Psoas muscle (tissue), 8 donors: ENCODE measurements at places on chromosomes 12 and 14. TPM values are rescaled to one million over a fixed set of nuclear protein-coding genes. Genes with fewer than 3 reads are reported as not detected.

DNA sequence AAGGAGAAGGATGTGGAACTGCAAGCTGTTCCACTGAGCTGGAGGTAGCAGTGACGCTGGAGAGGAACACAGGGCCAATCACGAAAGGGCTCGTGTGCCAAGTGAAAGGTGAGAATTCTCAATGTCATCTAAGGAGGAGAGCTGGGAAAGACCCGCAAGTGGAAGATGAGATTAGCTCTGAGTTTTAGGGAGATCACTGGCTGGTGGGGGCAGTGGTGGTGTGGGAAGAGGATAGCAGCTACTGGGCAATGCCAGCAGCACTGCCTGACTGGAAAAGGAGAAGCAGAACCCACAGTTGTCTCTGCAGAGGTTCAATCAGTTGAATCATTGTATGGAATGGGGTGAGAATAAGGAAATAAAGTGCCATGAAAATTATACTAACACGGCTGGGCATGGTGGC lies 27.8 kb downstream of the SLC25A47 start:
- peaks cover 5% of the 10 kb centered on the region for H3K4me1 ChIP-seq
- peaks cover 9% of the 10 kb centered on the region for H3K36me3 ChIP-seq
- no peak for DNase-seq

GRCh38 chr12:65536876-65537681 lies 258.6 kb downstream of the MSRB3 start:
- no peak for DNase-seq
- H3K4me1 ChIP-seq: no peaks in the 10 kb centered on the region
- no peak overlapping the region for H3K27ac ChIP-seq
- H3K36me3 ChIP-seq: no peaks in the 10 kb centered on the region

- H3K4me1 ChIP-seq: peaks cover 22% of the 10 kb centered on the region
- H3K27me3 ChIP-seq: no peaks in the 10 kb centered on the region
- peak; percentile 72 for DNase-seq
- H3K36me3 ChIP-seq: no peaks in the 10 kb centered on the region
Observed at GRCh38 chr12:124655048-124655697, 87.8 kb upstream of the NCOR2 start.

GRCh38 chr12:74849801-74850200 lies 312.2 kb downstream of the ATXN7L3B start:
- H3K27me3 ChIP-seq: no peaks in the 10 kb centered on the region
- no peak overlapping the region for H3K27ac ChIP-seq
- H3K4me3 ChIP-seq: no peak overlapping the region
- no peaks in the 10 kb centered on the region for H3K36me3 ChIP-seq

GRCh38 chr14:101232340-101233020 lies 328.8 kb upstream of the DIO3 start:
- no peak overlapping the region for H3K27ac ChIP-seq
- H3K4me1 ChIP-seq: no peaks in the 10 kb centered on the region
- peak; percentile 38 for DNase-seq
- H3K36me3 ChIP-seq: no peaks in the 10 kb centered on the region

GRCh38 chr12:105348142-105348541 lies 17.7 kb downstream of the C12orf75 start:
- no peak for DNase-seq
- H3K36me3 ChIP-seq: no peaks in the 10 kb centered on the region
- peaks cover 15% of the 10 kb centered on the region for H3K4me1 ChIP-seq
- no peak overlapping the region for H3K27ac ChIP-seq
- no peaks in the 10 kb centered on the region for H3K27me3 ChIP-seq

DNA sequence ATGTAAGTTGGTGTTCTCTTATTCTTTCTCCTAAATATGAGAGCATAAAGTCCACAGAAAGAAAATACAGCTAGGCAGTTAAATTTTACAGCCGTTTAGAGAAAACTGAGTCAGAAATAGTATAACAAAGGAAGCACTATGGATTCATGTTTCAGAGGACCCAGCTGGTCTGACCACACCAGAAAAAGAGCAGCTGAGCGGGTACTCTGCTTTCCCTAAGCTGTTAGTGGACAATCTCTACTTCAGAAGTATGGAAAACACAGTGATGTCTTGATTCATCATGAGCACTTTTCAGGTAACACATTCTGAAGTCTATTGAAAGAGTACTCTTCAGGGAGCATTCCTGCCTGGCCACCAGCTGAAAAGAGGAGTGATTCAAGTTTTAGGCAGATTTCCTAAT lies 12.4 kb downstream of the PPM1H start:
- no peaks in the 10 kb centered on the region for H3K36me3 ChIP-seq
- no peak overlapping the region for H3K4me3 ChIP-seq
- H3K27me3 ChIP-seq: no peaks in the 10 kb centered on the region
- no peak overlapping the region for H3K27ac ChIP-seq
- H3K4me1 ChIP-seq: no peaks in the 10 kb centered on the region
- no peak for DNase-seq

DNA sequence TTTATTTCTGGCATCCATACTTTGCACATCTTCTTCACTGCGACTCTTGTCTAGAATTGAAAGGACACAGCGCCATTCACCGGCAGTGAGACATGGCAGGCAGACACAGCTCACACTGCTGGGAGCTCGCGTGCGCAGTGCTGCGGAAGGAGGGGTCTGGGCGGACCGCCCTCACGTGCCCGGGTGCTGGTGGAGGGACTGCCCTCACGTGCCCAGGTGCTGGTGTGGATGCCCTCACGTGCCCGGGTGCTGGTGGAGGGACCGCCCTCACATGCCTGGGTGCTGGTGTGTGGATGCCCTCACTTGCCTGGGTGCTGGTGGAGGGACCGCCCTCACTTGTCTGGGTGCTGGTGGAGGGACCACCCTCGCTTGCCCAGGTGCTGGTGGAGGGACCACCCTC lies 27.9 kb upstream of the GOLGA3 start:
- no peaks in the 10 kb centered on the region for H3K27me3 ChIP-seq
- H3K4me3 ChIP-seq: no peak overlapping the region
- no peak overlapping the region for H3K27ac ChIP-seq
- no peak for DNase-seq

- H3K36me3 ChIP-seq: no peaks in the 10 kb centered on the region
- no peak overlapping the region for H3K4me3 ChIP-seq
- DNase-seq: no peak
- no peaks in the 10 kb centered on the region for H3K27me3 ChIP-seq
- no peaks in the 10 kb centered on the region for H3K4me1 ChIP-seq
Observed at GRCh38 chr14:36684946-36685345, 23.3 kb downstream of the PAX9 start.

PAPOLA gene
- polyA plus RNA-seq: 88.2 TPM

IKBIP gene
- polyA plus RNA-seq: 3.6 TPM
